ENCODE measurements at places on chromosomes 3 and 15.
A peak's percentile ranks its signal among the peaks of the same experiment; 100 is the strongest.

DNA sequence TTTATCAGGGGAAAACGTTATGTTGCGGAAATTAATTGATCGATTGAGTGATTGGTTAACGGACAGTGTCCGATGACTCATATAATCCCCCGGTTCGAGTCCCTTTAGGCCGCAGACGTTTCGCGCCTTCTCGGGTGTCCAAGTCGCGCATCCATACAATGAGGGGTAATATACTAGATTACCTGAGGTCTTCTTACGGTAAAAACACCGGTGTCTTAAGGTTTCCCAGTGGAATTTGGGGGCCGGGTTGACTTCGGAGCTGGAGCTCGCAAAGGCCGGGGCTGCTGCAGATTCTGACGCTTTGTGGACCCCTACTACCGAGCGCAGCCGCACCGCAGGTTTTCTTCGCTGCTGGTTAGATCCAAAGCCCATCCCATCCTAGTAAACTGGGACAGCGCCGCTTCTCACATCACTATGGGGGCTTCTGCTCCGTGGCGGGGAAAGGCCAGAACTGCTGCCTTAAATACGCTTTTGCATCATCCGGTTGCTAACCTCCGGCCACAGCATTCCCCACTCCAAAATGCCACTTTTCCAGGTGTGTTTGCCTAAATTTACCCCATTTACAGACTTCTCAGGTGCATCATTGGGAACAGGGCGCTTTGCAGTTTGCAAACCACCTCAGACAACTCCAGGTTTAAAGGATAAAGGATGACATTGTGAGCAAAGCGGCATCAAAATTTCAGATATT lies 858 bp upstream of the SACM1L start:
- no peak for DNase-seq

DNA sequence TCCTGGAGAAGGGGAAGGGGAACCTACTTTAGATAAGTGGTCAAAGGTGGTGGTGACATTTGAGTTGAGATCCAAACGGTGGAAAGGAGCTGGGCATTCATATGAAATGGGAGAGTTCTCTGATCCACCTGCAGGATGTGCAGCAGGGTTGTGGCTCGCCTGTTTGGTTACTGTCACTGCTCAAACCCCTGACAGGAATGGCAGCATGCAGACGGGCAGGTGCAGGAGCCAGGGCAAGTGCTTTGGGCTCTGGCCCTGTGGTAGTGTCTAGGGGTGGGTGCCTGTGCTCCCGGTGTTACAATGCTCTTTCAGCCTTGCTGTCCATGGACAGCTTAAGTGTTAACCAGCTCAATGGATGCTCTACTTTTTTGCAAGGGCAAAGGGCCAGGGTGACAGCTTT lies 18.5 kb downstream of the PAQR9 start:
- no peak for DNase-seq

DNA sequence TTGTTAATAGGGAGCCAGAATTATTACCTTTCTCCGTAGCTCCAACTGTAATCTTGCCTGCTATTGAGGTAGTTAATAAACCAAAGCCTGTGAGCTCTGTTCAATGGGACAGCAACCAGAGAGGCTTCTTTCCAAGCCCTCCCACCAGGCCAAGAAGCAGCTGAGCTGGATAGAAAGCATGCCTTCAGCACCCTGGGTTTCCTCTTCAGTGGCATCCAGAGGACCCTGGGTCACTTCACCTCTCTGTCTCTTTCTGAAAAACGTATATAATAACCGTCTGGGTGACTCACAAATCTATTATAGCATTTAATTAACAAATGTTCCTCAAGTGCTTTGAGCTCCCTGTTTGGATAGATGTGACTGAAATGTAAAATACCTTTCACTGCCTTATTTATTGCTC lies 420.0 kb downstream of the LPP start:
- no peak for DNase-seq

DNA sequence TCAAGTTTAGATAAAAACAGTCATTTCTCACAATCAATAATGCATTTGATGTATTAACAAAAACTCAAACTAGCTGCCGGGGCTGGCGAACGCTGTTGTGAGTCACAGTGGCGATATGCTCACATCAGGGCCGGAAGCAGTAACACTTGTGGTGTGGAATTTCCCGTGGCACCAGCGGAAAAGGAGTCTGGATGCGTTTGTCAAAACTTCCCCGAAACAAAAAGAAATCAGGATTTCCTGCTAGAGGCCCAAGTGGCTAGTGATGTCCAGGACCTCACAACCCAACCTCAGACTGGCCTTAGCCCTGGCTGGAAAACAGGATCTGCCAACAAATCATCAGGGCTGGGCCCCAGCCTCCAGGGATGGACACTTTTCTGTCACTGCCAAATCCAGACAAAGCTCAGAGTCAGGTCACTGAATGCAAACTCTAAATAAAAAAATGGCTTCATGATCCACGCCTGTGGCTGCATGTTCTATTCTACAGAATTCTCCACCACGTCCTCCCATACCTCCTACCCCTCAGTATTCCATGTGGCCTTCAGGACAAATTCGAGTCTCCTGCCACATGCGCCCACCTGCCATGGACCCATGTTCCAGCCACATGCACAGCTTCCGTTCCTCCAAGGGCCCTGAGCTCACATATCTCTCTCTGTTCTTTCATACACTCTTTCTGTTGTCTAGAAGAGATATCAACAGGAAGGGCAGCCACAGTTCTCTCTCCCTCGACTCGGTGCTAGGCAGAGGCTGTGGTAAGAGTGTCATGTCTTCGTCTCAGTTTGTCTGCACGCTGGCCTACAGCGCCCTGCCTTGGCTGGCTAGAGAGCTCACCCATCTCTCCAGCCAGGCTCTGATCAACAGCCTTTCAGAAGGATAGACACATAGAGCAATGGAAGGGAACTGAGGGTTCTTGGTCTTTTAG lies 35.4 kb downstream of the EHD4 start:
- DNase-seq, result peak; percentile 89

DNA sequence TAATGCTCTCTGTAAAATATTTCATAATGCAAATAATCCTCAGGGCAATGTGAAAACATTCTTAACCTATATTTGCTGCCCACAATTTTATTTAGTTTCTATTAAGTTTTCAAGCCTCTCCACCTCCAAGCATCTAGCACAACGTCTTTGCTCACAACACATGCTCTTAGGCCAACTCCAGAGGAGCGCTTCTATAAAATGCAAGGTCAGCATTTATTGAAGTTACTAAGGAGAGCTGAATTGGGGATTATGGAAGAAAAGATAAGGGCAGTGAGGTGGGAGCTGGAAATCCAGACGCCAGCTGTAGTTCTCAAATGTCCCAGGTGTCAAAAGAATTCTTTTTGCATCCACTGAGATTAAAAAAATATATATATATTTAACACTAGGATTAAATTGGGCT lies 996 bp downstream of the RABL3 start:
- no peak for DNase-seq

- DNase-seq, result no peak
Observed at GRCh38 chr3:53056442-53056841, 10.6 kb upstream of the SFMBT1 start.

- peak; percentile 68 for DNase-seq
Observed at GRCh38 chr15:19899021-19899824, 642.4 kb downstream of the GOLGA6L6 start.

GRCh38 chr3:125651244-125651643 lies 55.9 kb upstream of the OSBPL11 start:
- DNase-seq, result no peak

GRCh38 chr15:66252685-66253417 lies 699 bp downstream of the MEGF11 start:
- DNase-seq, result no peak

DNA sequence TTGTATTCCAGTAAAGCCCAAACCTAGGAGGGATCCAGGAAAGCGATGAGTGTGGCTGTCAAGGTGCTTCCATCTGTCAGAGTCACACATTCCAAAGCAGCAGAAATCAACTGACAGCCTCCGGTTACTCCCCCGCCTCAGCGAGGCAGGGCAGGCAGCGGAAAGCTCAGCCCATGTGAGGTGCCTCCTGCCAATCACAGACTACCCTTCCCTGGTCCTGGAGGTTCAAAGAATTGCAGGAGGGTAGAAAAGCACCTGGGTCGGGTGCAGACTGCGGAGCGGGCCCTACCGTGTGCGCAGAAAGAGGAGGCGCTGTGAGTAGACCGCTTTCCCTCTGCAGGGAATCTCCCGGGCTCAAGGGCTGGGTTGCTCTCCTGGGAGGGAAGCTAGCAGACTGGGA lies at the start of gene UPK1B:
Gene UPK1B, plus strand, starts transcription at position 274 of the 400 bp plus-strand sequence. CDS start 13,144 bp downstream, outside the sequence.
- DNase-seq, result no peak

GRCh38 chr3:101179637-101180036 lies 140.7 kb downstream of the IMPG2 start:
- peak; percentile 78 for DNase-seq

DNA sequence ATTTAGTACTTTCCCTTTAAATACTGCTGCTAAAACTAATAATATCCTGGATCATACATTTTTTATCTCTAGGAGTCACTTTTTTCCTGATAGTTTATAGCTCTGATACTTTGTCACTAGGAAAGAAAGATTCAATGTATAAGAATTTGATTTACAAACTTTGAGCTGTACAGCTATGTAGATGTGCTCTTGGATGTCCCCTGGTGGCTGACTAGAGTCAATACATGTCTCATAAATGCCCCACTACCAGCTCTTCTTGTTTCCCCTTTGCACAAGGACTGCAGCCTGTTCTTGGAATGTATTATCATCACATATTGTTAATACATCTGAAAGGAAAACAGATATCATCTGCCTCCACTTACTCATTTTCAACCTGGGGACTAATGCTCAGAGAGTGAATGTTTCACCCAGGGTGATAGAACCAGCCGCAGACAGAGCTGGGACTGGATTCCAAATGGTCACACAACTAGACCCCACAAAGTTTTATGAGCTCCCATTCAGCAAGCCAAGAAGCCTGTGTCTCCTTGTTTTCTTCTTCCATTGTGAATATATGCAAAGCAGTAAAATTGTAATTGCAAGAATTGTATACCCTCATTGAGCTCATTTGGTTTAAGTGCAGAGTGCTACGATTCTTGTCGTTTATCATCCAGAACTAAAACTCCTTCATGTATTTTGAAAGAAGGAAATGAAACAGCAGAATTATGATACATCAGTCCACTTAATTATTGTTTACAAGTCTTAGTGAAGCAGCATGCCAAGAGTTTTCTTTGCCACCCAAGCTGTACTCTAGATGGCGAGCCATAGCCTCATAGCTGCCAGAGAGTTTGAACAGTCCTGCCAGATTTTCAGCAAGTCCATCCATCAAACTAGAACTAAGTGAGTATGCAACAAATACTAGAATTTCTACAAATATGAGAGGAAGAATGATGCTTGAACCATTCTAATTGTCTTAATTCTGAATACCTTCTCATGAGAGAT lies 261.6 kb upstream of the LMCD1 start:
- DNase-seq, result no peak

DNA sequence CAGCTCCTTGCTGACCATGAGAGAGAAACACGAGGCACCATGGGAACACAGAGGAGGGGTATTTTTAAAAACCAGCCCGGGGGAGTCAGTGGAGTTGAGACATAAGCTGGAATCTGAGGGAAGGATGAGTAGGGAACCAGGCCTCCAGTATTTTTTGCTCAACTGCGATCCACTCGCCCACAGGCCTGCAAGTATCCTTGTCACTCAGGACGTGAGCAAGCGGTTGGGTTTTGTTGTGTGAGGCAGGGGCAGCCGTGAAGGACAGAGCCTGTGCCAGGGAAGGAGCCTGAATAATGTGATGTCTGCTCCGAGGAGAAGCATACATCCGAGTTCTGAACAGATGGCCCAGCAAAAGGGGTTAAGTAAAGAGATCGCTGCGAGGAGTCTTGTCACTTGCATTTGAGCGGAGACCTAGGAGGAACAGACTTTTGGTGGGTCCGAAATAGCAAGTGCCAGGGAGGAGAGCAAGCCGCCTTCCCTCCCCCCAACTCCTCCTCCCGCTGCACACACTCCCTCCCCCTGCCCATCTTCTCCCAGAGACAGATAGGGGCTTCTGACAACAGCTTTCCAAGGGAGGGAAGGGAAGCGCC lies 20.4 kb upstream of the NTRK3 start:
- peak; percentile 76 for DNase-seq

GRCh38 chr15:32717426-32718226 lies at the start of gene GREM1:
GREM1 (plus strand) TSS chr15:32718004; CDS start chr15:32730691, 12,687 bp downstream.
- no peak for DNase-seq

DNA sequence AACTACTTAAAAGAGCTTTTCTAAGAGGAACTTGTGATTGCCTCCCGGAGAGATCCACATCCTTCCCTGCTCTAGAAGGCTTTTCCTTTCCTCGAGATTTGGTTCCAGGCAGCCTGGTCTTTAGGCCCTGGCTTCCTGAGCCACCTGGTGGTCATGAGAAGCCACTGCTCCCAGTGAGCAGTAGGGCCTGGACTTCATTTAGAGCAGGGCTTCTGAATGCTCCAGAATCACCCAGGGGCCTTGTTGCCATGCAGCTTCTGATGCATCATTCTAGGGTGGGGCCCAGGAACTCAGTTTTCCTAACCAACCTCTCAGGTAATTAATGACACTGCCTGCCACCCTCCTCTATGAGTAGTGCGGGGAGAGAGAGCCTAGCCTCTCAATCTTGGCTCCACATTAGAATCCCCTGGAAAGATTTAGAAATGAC lies 29.6 kb downstream of the PSMD6 start:
- peak; percentile 85 for DNase-seq

DNA sequence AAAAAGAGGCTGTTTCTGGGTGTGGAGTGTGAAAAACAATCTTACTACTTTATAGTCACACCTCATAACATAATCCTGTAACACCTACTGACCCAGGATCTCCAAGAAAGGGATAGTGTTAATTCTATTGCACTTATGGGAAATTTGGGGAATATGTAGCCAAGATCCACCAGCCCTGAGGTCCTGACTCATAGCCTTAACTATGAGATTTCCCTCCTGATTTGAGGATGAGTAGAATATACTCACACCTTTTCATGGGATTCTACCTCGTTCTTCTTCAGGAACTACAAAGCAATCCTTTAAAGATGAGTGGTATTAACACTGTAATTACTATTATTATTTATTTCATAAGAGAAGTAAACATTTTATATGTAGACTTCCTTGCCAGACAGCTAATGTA lies 315.2 kb downstream of the MECOM start:
- DNase-seq, result no peak

DNA sequence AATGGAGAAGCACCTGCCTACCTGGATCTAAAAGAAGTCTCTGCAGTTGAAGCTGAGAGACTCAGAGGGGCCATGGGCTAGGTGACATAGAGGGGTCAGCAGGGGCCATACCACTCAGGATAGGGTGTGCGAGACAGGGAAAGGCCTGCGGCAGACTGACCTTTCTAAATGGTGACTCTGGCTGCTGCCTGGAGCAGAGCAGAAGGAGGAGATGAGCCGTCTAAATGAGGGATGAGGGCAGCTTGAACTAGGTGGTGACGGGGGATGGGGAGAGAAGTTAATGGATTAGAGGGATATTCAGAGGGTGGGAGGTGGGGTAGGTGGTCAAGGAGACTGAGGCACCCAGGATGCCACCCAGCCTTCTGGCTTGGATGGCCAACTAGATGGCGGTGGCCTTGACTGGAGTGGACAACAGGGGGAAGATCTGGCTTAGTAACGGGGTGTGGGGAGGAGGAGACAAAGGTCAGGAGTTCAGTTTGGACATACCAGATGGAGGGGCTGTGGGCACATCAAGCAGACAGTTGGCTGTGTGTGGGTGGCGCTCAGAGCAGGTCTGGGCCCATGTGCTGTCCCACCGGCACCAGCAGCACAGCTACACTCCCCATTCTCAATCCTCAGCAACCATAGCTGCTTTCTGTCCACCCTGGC lies 3.2 kb upstream of the ITIH1 start:
- peak; percentile 68 for DNase-seq

All from posterior vena cava (tissue), 2 donors.